ENCODE measurements at places on chromosomes 5 and 9. TPM values are rescaled to one million over a fixed set of nuclear protein-coding genes. Genes with fewer than 3 reads are reported as not detected.
A peak's percentile ranks its signal among the peaks of the same experiment; 100 is the strongest.

CMBL gene
- total RNA-seq = 10.0 TPM

DMGDH gene
- 5.3 TPM for total RNA-seq

BASP1 gene
- total RNA-seq = 12.2 TPM

DNA sequence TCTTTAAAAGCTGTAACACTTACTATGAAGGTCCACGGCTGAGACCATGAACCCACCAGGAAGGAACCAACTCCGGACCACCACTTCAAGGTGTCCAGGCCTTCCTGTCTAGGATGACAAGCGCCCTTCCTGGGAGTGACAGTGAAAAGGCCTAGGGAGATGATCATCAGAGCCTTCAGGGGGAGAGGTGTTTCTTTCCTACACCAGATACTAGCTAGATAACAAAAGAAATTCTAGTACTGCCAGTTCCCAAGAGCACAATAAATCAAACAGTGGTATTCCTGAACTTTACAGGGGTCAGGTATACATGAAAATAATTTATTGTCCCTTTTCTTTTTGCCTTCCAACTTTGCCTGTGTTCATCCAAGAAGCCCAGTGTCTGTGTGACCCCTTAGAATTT is 94.2 kb upstream of the NFIL3 start:
- DNase-seq = no peak

DNA sequence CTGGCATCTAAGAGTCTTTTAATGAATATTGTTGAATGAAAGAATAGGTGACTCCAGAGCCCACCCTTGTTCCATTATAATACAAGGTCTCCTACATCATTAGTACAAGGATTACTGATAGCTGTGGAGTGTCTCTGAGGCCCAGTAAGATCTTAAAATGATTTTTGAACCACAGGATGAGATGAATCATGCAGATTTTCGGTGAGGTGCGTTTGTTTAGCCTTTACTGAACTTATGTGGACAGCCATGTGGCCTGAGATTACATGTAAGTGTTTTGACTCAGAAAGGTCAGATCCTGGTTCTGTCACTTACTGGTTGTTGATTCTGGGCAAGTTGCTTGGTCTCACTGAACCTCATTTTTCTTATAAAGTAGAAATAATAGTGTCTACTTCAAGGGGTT is 21.6 kb downstream of the NFX1 start:
- no peak for DNase-seq

- DNase-seq = peak; percentile 82
Observed at GRCh38 chr5:88690409-88691229, 192.4 kb downstream of the MEF2C start.

GRCh38 chr5:42143361-42143760 is 218.3 kb downstream of the FBXO4 start:
- no peak for DNase-seq

GRCh38 chr5:95895771-95896170 is 65.9 kb downstream of the ELL2 start:
- no peak for DNase-seq

DNA sequence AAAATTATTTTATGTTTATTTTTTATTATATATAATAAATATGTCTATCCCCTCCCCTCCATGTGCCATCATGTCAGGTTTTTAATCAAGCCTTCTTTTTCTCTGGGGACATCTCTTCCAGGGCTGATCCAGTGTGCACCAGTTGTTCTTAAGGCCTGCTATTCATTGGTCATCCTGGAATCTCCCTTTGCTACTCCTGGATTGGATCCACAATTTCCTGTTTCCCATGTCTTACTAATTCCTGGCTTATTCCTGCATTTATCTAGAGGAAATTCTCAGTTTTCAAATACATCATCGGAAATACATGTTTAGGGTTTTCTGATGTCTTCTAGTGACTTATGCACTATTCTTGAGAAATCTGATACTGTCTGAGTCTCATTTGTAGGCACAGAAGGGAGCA is 56.8 kb downstream of the ANGPTL2 start:
- no peak for DNase-seq
